ENCODE measurements at places on chromosomes 7 and 10. TPM values are rescaled to one million over a fixed set of nuclear protein-coding genes. Genes with fewer than 3 reads are reported as not detected.

GRCh38 chr7:26480156-26480555 lies 188.5 kb downstream of the SNX10 start:
- no peak for DNase-seq

DNA sequence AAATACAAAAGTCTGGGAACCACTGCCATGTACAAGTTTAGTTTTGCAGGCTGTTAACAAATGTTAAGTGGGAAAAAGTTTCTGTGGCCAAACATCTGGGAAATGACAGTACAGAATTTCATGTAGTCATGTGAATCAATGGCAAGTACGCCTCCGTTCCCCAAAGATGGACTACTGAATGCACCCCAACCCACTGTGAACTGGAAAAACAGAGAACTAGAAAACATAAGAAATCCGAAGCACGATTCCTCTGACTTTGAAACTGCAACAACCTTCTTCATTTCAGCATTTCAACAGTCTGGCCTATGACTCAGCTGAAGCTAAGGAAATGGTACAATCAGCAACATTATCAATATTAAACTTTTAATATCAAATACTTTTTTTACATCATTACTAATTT lies 41.8 kb downstream of the MCMBP start:
- DNase-seq, result no peak

Gene SFTPA1
- total RNA-seq, result not detected

Gene LRRC27
- total RNA-seq, result 11.7 TPM

Gene DENND2A
- total RNA-seq, result 19.2 TPM

DNA sequence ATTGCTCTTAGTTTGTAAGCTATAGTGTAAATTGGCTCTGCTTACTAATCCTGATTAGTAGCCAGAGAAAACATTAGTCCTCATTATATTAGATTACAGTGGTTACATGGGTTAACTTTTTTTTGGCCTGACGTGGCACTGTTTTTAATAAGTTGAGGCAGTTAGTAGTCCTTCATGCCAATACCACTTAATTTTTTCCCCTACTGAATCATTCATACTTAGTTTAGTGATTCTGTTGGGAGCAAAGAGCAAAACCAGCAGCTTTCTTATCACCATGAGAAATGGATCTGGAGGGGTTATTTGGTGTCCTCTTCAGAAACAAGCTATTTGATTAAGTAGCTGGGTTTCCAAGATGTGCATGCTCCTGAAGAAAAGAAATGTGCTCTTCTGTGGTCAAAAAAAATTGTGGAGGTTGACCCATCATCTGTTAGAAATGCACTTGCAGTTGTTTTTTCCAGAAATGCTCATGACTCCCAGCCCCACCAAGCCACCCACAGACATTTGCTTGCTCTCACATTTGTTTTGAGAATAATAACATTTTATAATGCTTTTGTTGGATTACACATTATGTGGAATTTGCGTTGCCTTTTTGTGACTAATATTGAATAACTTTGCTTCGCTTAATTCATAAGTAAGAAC lies 258.5 kb downstream of the HDAC9 start:
- DNase-seq, result no peak

Gene VOPP1
- 74.1 TPM for total RNA-seq

GRCh38 chr10:110680273-110681020 lies 36.3 kb downstream of the RBM20 start:
- DNase-seq, result no peak

GRCh38 chr7:42714356-42714755 lies 197.5 kb downstream of the C7orf25 start:
- no peak for DNase-seq
